ENCODE measurements at places on chromosomes 1 and 21.

GRCh38 chr1:27299385-27300271, 22.3 kb upstream of the TMEM222 start:
- peak; percentile 71 for DNase-seq

GRCh38 chr1:237062976-237063375, 21.0 kb downstream of the RYR2 start:
- no peak for DNase-seq

GRCh38 chr1:239417986-239418640, 31.7 kb downstream of the CHRM3 start:
- DNase-seq = no peak

DNA sequence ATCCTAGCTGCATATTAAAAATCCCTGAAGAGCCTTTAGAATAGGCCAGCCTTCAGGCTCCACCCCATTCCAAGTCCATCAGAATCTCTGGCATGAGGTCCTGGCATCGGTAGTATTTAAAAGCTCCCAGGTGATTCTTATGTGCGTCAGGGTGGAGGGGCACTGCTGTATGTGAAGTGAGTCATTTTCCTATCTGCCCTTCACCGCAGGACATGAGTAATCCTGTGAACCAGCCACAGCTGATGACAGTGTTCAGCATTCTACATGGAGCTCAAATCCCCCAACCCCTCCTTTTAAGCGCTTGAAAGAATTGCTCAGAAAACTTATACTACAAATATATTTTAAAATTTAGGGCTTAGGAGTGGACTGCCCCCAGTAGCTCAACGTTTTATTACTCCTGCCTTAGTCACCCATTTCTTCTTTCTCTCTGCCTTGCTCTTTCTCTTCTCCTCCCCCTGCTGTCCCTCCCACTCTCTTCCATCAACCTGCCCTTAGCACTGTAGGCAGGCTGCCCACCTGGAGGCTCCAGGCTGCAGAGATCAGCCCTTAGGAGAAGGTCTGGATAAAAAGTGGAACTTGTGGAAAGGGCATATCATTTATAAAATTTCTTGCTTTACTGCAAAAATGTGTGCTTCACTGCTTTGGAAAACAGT, 73.8 kb upstream of the ZNF281 start:
- peak; percentile 99 for DNase-seq
